Cerebellar nuclear complex (tissue), 1 donor: ENCODE measurements at places on chromosomes 2 and 18.

GRCh38 chr2:233979748-233980147 is 62.6 kb downstream of the TRPM8 start:
- no peak for DNase-seq

- no peak for DNase-seq
Measured at GRCh38 chr2:54672590-54673456, 50.6 kb upstream of the EML6 start.

DNA sequence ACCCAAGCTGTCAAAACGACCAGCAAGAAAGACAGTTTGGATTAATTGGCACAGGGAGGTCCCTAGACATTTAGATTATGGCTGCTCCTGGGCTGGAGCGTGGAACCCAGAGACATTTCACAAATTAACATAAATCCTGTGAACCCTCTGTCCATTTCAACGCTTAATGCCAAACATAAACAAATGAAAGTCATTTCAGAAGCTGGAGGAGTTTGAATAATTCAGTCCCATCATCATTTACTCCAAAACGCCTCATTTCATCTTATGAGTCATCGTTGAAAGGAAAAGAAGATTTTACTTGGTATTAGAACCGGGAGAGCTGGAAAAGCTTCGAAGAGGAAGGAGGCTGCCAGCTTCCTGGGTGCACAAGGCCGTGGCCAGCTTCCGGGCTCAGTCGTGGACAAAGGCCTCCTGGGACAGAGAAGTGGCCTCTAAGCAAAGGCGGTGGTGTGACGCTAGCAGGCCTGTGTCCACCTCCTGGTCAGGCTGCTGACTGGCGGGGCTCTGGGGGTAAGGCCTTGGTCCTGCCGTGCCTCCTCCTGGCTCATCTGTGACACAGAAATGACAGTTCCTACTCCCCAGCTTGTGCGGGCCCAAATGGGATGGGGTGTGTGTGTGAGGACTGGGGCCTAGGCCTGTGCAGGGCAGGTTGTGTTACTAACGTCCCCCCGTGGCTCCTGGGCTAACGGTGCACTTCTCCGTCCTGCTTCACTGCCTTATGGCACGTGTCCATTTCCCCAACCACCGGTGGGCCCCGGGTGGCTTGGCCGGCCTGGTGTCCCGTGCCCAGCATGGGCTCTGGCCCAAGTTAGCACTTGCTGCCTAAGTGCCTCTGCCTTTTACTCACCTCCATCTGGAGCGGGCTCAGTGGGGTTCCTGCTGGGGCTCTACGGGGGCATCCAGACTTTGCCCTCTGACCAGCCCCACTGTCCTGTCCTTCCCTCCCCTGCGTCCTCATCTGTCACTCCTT is 71.6 kb downstream of the RRM2 start:
- DNase-seq, result no peak

DNA sequence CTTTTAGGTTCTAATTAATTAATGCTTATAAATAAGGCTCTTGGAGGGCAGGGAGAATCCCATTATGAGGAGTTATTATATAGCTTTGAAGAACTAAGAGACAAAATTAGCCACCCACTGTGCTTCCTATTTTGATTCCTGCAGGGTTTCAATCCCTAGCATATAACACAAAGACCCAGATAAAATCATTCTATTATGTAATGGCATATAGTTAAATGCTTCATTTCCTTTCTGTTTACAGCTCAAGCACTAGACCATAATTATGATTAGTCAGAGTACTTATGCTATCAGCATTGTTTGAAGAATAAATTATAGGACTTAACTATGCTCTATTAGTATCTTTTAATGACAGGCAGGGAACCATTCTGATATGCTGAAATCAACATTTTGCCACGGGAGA is 9.1 kb downstream of the GPR155 start:
- DNase-seq, result no peak

GRCh38 chr2:224986477-224986876 is 55.8 kb downstream of the DOCK10 start:
- no peak for DNase-seq

- DNase-seq, result no peak
Measured at GRCh38 chr2:185644828-185645227, 93.8 kb upstream of the FSIP2 start.

DNA sequence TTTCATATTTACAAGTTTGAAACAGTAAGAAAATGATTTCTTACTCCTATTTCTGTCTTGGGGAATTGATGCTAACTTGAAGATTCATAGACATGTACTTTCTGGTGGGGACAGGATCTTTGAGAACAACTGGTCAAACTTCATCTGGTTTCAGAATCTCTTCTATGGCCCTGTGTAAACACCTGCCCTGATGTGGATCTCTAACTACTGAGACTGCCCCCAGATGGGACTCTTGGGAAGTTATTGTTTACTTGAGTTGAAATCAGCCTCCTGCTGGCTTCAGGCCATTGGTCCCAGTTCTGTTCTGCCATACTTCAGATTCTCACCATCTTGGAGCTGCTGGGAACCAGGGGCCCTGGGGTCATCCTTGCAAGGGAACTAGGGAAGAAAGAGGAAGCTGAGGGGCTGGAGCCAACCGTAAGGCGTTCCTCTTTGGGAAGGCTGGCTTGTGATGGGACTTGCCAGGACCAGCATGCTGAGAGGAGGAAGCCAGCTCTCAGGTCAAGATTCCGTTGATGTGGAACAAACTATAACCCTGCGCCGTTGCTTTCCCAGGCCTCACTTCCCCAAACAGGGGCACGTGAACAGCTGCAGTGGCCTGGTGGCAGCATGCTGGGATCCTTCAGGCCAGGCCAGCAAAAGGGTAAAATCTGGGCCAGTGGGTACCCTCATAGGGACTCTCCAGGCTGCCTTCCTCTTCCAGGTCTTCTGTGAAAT is 135.5 kb upstream of the CXCR4 start:
- no peak for DNase-seq

DNA sequence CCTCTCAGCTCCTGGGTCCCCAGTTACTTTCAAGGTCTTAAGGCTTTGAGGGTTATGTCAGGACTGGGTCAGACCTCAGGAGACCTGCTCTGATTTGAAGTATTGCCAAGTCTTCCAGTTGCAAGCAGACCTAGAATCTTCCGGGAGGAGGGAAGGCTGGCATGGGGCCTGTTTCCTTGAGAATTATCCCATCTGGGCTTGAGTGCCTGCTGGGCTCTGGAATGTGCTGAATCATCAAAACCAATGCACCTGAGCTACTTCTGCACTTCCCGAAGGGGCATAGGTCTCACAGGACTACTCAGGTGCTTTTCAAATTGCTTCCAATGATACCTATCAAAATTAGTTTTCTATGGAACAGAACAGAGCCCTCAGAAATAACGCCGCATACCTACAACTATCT is 327.3 kb downstream of the XIRP2 start:
- no peak for DNase-seq

DNA sequence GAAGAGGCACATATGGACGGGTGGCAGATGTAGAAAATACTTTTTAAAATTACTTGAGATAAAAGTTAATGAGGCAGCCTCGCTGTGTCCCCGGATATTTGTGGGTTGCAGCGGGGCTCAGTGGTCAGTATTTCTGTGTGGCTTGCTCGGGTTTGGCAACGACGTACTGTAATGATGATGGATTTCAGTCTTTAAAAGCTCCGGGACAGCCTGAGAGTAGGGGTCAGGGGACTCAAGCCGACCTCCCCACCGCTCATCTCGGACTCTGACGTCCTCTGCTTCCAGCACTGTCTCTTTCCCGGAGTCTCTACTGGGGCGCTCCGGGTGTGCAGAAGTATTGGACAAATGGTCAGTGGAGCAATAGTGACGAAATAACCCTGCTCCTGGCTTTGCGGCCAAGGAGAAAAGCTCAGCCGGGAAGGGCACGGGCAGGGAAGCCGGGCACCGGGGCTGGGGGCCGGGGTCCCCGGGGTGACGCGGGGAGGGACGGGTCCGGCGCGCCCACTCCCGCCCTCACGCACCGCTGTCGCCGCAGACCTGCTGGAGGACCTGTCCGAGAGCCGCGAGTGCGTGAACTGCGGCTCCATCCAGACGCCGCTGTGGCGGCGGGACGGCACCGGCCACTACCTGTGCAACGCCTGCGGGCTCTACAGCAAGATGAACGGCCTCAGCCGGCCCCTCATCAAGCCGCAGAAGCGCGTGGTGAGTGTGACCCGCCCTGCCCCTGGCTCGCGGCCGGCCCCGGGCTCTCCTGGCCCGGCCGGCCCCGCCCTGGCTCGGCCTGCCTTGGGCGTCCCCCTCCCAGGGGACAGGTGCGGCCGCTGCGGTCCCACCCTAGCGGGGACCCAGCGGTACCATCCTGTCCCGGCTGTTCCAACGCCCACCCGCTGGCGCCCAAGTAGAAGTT is 7.3 kb downstream of the GATA6 start:
- no peak for DNase-seq

DNA sequence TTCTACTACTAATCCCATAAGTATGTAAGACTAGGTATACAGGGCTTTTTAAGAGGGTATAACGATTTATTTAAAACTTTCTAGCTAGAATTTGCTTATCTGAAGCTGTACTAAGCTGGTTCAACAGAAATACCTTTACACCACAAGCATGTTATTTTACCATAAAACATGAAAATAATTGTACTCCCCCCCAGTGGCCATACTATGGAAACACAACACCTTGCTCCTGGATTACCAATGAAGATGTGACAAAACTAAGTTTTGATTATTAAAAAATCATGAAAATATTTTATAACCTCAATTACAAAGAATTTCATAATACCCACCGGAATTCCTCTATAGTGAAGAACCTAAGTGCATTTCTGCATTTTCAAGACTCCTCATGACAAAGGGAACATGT is 27.3 kb downstream of the LPIN2 start:
- DNase-seq, result no peak

GRCh38 chr2:38467768-38468455 is 90.8 kb upstream of the ATL2 start:
- DNase-seq, result no peak

DNA sequence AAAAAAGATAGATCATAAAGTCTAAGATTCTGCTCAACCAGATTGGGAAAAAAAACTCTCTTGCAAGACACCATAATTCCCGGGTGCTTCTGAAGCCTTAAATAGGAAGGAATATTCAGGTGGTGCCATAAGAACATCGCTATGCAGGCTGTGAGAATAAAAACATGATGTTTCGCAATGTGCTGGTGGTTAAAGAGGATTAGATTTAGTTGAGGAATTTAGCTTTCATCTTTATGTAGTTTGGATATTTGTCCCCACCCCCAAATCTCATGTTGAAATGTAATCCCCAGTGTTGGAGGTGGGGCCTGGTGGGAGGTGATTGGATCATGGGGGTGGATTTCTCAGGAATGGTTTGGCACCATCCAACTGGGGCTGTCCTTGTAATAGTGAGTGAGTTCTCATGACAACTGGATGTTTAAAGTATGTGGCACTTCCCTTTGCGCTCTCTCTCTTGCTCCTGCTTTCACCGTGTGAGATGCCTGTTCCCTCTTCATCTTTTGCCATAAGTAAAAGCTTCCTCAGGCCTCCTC is 132.2 kb downstream of the AKAIN1 start:
- no peak for DNase-seq

- no peak for DNase-seq
Measured at GRCh38 chr2:164903951-164904350, 51.4 kb downstream of the SLC38A11 start.

- no peak for DNase-seq
Measured at GRCh38 chr2:196915507-196916189, 10.9 kb downstream of the PGAP1 start.

DNA sequence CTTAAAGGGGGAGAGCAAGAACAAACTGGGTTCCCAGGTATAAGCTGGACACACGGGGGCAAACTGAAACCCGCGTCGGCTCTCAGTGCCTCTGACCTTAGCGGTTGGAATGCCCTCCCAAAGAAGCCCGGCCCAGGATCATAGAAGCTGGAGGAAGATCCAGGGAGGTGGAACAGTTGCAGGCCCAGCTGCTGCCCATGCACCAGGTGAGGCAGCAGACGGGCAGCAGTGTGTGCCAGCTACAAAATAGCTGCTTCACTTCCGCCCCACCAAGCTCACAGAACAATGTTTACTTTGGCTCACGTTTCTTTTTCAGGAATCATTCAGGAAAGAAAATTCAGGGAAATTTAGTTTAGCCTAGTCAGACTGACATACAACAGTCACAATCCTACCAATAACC is 3.9 kb upstream of the ERMN start:
- no peak for DNase-seq

- DNase-seq, result no peak
Measured at GRCh38 chr2:21123473-21124393, at the start of gene TDRD15. Gene TDRD15, plus strand, starts transcription at chr2:21123968. Its CDS starts 13,500 bp downstream, at chr2:21137468.
